ENCODE measurements at places on chromosomes 3 and 15. TPM values are rescaled to one million over a fixed set of nuclear protein-coding genes. Genes with fewer than 3 reads are reported as not detected.

DNA sequence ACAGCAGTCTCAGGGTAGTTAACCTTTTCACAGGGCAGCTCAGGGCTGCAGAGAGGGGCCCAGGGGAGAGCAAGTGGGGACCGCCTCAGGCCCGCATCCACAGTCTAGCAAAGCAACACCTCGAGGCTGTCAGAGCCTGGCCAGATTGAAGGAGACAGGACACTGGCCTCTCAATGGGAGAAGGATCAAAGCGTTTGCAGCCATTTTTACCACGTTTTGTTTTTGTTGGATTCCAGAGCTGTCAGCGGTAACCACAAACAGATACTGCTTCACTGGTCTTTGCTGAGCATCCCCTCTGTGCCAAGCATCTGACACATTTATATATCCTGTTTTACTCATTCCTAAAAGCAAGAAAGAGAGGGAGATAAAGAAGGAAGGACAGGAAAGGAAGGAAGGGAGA, 153.8 kb downstream of the SHQ1 start:
- ATAC-seq = no peak

DNA sequence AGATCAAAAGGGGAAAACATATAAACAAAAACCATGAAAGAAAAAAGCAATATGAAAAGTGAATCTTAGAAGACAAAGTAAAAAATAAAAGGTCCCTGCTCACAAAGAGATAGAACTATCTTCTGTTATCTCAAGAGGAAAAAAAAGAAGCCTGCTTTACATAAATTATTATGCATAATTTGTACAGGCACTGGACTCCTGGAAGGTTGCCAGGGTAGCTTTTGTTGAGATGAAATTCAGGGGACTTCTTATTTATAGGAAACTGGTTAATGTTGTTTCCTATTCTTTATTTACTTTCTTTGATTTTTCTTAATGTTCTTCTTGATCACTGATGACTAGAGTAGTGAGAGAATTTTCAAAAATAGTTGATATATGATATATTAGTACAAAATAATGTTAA, 66.9 kb downstream of the PPM1L start:
- no peak for ATAC-seq

DNA sequence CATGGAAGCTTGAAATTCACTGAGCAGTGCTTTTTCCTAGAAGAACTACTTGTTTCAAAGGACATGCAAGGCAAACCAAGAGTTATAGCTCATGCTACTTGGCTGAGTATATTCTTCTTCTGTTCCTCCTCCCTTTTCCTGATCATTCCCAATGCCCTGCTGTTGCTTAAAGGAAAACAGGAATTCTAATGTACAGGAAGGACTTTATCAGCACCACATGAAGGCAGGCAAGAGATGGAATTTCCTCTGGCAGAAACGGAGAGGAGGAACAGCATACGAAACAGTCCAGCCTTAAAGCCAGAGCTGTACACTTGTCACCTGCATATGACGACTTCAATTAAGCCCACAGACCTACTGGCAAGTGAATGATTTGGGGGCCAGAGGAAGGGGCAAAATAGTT, 15.7 kb downstream of the MEIS2 start:
- ATAC-seq = no peak

GRCh38 chr3:107441617-107442016, 64.4 kb downstream of the CCDC54 start:
- ATAC-seq = no peak

DNA sequence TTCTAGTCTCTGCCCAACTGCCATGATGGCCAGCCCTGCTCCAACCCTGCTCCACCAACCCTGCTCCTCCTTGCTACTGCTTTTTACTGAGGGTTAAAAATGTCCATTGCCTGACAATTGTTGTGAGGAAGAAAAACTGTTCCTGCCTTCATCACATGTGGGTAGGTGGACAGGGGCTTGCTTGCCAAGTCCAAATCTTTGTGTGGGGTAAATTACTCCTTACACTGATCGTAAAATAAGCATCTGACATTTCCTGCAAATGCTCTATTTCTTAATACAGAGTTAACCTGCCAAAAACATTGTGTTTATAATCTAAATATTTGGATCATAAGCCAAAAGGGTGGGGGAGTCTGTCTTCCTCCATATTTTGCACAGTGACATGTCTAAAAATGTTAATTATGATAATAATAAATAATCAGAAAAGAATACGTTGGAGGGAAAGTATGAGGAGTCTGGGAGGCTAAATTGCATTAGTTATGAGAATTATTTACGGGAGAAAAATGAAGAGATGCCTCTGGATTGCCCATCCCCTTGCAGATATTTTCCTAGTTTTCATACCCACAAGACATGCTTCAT, 242.5 kb upstream of the TBL1XR1 start:
- ATAC-seq = no peak

DNA sequence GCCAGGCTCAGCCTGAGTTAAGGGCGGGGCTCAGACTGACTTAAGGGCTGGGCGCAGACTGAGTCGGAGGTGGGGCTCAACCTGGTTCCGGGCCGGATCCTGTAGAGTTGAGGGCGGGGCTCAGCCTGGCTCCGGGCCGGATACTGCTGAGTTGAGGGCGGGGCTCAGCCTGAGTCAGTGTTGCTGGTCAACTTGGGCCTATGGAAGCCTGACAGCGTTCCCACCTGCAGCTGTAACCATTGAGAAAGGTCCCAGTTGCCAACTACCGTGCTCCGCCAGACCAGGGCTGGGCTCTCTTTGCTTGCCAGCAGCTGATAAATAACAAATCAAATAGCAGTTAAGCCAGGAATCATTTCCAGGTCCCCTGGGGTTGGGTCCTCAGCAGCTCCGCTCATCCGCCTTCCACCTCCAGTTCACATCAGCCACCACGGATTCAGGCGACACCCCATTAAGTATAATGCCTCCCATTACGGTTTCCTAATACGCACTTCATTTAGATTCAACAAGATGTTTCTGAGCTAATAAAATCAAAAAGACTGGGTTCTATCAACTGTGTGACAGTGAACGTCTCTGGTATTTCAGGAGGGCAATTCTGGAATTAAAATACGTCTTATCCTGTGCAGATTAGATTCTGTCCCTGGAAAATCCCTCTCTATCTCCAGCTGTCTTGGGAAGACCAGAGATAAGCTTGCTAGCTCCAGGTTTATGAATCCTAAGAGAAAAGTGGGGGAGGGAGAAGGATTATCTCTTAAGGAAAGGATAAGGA, 7.3 kb downstream of the GRIP2 start:
- ATAC-seq = peak; percentile 74

GRCh38 chr3:154510780-154511179, 80.8 kb upstream of the GPR149 start:
- no peak for ATAC-seq

- ATAC-seq = no peak
Observed at GRCh38 chr3:106611116-106611515, 742.3 kb upstream of the CBLB start.

GRCh38 chr15:77904901-77905300, 172.6 kb downstream of the TBC1D2B start:
- no peak for ATAC-seq

DNA sequence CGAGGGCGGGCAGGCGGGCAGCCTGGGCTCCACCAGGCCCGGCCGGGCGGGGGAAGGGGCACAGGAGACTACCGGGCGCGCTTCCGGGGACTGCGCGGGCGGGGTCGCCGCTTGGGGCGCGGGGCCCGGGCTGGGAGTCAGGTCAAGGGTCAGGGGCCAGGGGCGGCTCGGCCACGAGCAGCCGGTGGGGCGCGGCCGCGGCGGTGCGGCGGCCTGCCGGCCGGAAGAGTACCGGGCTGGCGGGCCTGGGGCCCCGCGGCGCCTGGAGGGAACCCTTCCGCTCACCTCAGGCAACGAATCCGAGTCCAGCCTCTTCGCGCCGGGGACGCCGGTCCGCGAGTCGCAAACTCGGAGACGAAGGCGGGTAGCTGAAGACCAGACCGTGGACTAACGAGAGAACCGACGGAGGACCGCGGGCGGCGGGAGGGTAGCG, 225 bp downstream of the RHOA start:
- ATAC-seq = peak; percentile 36

- ATAC-seq = no peak
Observed at GRCh38 chr3:169809230-169809795, 3.4 kb upstream of the LRRIQ4 start.

- ATAC-seq = no peak
Observed at GRCh38 chr15:101209285-101209845, 42.5 kb downstream of the CHSY1 start.

- ATAC-seq = no peak
Observed at GRCh38 chr3:106263546-106263945, 394.7 kb upstream of the CBLB start.

- no peak for ATAC-seq
Observed at GRCh38 chr15:66581972-66582537, 16.3 kb upstream of the LCTL start.

DNA sequence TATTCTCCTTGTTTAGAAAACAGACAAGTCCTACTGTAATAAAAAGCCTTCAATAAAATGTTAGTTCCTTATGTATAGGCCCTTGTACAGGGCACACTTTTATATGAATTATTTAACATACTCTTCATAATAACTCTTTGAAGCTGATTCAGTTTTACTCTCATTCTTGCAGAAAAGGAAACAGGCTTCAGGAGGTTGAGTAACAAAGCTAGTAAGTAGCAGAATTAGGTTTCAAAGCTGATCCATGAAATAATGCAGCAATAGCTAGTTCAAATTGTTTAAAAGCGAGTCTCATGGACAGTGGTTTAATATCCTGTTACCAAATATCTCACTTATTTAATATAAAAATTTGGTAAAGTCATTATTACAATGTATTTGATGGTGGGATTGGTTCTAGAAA, 25.0 kb downstream of the TCF12 start:
- no peak for ATAC-seq

GRCh38 chr3:196122688-196123046, 40.8 kb upstream of the TFRC start:
- ATAC-seq = no peak

GRCh38 chr15:60916032-60916678, 312.9 kb downstream of the RORA start:
- no peak for ATAC-seq

GRCh38 chr3:39278616-39278935, 1.3 kb downstream of the CX3CR1 start:
- no peak for ATAC-seq

GRCh38 chr3:196272826-196273225, 14.7 kb downstream of the PCYT1A start:
- no peak for ATAC-seq

DNA sequence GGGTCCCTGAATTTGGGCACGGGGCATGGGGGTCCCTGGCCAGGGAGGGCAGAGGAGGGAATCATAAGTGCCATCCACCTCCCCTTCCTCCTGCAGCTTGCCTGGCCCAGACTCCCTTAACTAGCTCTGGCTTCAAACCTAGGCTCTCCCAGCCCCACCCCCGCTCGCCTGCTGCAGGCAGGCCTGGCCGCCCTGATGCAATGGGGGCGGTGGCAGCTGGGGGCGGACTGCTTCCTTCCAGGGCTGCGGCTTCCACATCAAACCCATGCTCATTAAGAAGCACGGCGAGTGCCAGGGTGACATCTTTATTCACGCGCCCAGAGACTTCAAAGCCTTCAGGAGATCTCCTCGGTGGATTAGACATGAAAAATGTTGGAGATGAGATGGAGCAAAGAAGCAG, 123.1 kb downstream of the TPRA1 start:
- no peak for ATAC-seq

DNA sequence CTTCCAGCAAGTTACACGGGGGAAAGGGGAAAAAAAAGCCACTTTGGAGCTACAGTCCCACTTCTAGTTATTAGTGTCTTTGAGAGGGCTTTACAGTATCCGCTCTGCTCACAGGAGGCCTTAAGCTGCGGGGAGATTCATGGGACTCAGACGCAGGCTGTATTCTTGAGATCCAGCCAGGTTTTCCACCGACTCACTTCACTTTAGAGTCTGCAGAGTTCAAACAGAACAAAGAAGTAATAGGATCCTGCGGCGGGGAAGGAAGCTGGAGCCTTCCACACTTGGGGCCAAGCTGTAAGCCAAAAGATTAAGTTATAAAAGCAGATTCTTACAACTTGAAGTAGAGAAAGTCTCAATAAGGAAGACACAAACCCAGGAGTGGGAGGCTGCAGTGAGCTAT, 60.2 kb upstream of the FAM174B start:
- ATAC-seq = no peak

- ATAC-seq = no peak
Observed at GRCh38 chr15:71883447-71883846, 73.1 kb downstream of the NR2E3 start.

- peak; percentile 35 for ATAC-seq
Observed at GRCh38 chr3:143831208-143831607, 17.1 kb downstream of the SLC9A9 start.

GRCh38 chr3:166743481-166744134, 636.5 kb downstream of the ZBBX start:
- no peak for ATAC-seq

GRCh38 chr15:92001307-92001706, 147.8 kb downstream of the SLCO3A1 start:
- no peak for ATAC-seq

- no peak for ATAC-seq
Observed at GRCh38 chr3:117409701-117410459, 700.3 kb downstream of the TUSC7 start.

DNA sequence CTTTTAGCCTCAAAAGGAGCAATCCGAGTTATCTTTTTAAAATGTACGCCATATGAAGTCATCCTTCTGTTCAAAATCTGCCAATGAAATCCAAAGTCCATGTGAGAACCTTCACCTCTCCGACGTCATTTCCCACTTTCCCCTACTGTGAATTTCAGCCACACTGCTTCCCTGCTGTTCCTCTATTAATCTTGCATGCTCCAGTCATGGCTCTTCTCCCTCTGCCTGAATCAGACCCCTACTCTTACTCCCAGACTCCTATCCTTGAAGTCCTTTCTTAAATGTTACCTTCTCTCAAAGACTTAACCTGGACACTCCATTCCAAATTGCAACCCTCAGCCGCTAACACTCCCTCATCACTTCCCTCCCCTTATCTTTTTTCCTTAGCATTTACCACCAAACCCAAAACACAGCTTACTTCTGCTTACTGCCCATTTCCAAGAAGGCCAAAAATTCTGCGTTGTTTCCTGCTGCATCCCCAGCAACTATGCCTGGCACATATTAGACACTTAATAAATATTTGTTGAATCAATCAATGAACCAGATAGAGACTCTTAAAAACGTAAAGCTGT, 1.2 kb downstream of the NKIRAS1 start:
- no peak for ATAC-seq

GRCh38 chr3:61015859-61016258, 235.4 kb downstream of the FHIT start:
- ATAC-seq = no peak

The FOXL2NB gene
- total RNA-seq = not detected

The IL5RA gene
- total RNA-seq = 0.15 TPM

The SLC22A13 gene
- 1.3 TPM for total RNA-seq

The CAND2 gene
- total RNA-seq = 25.8 TPM

The CFAP91 gene
- total RNA-seq = 4.7 TPM

The ZNF774 gene
- total RNA-seq = 0.78 TPM

The SLMAP gene
- total RNA-seq = 594 TPM

The FAN1 gene
- total RNA-seq = 22.5 TPM

The GOLGA8M gene
- total RNA-seq = 0.77 TPM

The GOLGA8O gene
- 0.15 TPM for total RNA-seq

The TJP1 gene
- 105 TPM for total RNA-seq

The MELTF gene
- 10.6 TPM for total RNA-seq

The ERC2 gene
- total RNA-seq = 0.81 TPM

The PRR20G gene
- total RNA-seq = not detected

The DZIP3 gene
- 10.3 TPM for total RNA-seq

The PPP1R14D gene
- not detected for total RNA-seq

The RBP2 gene
- total RNA-seq = not detected

The TXNRD3 gene
- total RNA-seq = 17.1 TPM

Measured in gastroesophageal sphincter (tissue), 4 donors.